Activated T-helper 1 cell treated with Interleukin-2 at 50 U/mL for 16 hours (primary cell): ENCODE measurements at places on chromosomes 2 and 18.

DNA sequence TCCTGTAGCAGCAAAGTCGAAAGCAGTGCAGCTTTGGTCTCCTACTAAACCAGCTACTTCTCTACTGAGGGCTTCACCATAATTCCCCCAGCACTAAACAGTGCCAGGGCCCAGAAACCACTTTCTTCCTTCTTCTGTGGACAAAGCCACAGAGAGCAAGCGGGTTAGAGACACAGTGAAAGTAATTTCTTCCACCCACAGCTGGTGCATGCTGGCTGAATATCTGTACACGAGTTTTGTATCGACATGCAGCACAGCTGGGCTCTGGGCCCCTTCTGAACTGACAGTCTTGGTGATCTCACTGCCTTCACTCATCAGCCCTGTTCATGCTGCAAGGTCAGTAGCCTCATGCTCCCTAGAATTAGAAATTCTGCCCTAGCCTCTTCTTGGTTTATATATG is 74.0 kb upstream of the SULT1C3 start:
- no peak for DNase-seq

DNA sequence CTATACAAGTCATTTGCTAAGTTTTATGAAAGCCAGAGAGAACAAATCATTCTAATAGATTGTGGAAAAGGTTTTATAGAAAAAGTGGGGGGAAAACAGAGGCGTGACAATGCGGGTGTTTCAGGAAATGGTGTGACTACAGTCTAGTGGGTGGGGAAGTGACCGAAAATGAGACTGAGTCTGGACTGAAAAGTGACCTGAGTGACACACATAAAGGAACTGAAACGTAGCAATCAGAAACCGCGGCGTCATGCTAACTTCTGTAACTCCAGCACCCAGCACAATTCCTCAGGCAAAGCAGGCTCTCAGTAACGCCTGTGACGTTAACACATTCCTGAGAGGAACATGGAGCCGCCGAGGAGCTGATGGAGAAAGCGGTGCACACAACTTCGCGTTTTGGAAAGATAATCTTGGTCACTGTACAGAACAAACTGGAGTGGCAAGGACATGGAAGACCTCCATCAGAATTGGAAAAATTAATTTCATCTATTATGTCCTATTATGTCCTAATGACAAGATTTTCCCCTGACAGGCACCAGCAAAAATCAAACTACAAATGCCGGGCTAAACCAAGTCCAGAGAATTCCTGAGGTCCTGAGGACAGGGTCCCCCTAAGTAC is 1.4 kb upstream of the CD226 start:
- no peak for DNase-seq

- DNase-seq: no peak
Measured at GRCh38 chr2:55418512-55419232, 984 bp downstream of the CCDC88A start.

GRCh38 chr2:120430501-120430830 is 84.5 kb downstream of the INHBB start:
- DNase-seq: no peak

- no peak for DNase-seq
Measured at GRCh38 chr2:195686564-195686963, 29.5 kb downstream of the SLC39A10 start.

DNA sequence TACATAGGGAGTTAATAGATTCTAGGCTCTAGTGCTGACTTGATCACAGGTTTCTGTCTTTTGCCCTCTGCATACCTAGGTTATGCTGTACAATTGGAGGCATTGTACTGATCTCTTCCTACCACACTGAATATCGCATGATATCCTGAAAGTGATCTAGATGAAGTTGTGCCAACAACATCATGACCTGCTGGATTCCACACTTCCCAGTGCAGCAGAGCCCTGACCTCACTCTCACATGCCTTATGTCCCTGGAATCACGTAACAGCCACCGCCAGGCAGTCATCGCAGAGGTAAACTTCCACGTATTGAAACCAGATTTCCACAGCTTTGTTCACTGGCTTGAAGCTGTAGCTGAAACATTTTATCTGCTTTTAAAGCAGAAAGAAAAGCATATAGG is 214.0 kb downstream of the ANKRD30B start:
- no peak for DNase-seq

DNA sequence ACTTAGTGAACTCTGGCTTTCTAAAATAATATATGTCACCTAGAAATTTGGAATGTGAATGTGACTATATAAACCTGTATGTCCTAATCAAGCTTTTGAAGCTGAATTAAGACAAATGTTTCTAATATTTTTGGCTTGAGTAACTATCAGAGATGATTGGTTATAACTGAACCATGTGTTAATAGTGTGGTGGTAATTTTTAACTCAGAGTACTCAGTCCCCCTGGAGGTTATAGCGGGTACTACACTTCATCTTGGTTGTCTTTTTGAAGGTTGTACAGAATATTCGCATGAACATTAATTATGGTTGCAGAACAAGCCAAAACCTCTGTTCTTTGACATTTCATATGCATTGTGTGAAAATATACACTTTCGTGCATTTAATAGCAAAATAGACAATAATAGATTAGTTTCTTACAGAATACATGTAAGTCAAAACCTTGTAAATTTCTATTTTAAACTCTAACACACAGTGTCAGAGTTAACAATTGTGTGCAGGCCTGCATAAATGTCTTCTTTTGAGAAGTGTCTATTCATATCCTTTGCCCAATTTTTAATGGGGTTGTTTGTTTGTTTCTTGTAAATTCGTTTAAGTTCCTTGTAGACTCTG is 86.0 kb downstream of the OSBPL6 start:
- no peak for DNase-seq

GRCh38 chr2:109020217-109020637 is 31.2 kb upstream of the EDAR start:
- DNase-seq: no peak

GRCh38 chr2:39778233-39778632 is 825 bp downstream of the THUMPD2 start:
- DNase-seq: no peak

DNA sequence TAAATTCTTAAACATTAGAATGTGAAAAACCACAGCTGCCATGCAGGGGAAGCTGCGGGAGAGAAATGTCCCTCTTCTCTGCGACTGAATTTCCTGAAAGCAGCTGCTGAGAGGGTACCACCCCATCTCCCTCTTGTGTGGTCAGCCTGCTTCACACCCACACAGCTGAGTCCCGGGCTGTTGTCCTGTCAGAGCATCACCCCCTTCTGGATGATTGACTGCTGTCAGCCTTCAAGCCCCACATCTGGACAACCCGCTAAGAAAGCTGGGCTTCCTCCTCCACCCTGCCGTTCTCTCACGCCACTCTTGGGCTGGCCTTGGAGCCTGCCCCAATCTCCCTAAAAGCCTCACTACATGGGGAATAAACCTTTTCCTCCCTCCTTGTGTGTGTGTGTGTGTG is 26.0 kb downstream of the SH3YL1 start:
- DNase-seq: no peak

GRCh38 chr2:212245880-212246279 is 292.7 kb downstream of the ERBB4 start:
- no peak for DNase-seq

DNA sequence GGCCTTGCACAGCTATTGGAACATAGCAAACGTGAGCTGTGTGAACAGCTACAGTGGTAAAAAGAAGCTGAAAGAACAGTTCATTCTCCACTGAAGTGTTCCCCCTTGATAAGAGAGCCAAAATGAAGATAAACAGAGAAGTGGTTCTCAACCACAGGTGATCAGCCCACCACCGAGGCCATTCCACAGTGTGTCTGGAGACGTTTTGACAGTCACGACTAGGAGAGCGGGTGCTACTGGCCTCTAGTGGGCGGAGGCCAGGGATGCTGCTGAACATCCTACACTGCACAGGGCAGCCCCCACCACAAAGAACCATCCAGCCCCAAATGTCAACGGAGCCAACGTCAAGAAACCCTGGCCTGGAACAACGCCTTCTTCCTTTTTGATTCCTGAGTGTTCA is 38.4 kb downstream of the ADCY3 start:
- DNase-seq: no peak

GRCh38 chr18:60809937-60810336 is 437.4 kb upstream of the MC4R start:
- DNase-seq: no peak

GRCh38 chr2:85151026-85151425 is 17.8 kb downstream of the TCF7L1 start:
- DNase-seq: no peak

GRCh38 chr2:135600915-135601314 is 69.6 kb downstream of the R3HDM1 start:
- no peak for DNase-seq

GRCh38 chr2:55164534-55165480 is 67.3 kb downstream of the CLHC1 start:
- DNase-seq: no peak

DNA sequence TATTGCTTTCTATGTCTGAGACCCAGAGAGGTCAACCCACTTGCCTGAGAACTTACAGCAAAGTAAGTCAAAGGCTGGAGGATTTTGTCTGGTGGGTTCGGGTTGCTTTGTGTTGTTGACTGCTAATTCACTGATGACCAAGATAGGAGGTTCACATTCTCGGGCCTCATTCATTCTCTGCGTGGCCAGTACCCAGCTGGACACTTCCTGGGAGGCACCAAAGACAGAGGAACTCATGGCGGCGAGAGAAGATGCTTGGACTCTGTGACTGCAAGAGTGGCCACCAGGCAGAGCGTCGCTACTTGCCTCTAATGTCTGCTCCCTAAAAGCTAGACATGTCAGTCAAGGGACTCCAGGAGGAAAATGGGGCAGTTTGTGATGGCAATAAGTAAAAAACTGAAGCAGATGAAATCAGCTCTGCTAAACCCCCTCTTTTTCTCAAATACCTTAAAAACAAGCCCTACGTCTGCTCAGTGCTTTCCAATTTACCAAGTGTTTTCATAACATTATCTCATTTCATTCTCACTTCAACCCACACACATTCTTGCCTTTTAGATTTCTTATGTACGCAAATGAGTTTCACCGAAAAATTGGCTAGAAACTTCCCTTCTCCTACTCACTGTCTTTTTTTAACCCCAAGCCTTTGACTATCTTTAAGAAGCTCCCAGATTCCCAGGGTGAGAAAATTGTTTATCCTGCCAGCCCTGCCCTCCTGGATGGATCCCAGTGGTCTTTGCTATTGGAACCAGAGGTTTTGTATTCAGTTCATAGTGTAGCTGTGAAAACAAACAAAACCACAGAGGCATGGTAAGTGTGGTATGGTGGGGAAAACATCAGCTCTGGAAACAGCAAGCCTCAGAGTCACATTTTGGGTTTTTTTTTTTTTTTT is 4.9 kb upstream of the LBH start:
- DNase-seq: no peak

- DNase-seq: no peak
Measured at GRCh38 chr18:47990981-47991380, 60.5 kb upstream of the SMAD2 start.

DNA sequence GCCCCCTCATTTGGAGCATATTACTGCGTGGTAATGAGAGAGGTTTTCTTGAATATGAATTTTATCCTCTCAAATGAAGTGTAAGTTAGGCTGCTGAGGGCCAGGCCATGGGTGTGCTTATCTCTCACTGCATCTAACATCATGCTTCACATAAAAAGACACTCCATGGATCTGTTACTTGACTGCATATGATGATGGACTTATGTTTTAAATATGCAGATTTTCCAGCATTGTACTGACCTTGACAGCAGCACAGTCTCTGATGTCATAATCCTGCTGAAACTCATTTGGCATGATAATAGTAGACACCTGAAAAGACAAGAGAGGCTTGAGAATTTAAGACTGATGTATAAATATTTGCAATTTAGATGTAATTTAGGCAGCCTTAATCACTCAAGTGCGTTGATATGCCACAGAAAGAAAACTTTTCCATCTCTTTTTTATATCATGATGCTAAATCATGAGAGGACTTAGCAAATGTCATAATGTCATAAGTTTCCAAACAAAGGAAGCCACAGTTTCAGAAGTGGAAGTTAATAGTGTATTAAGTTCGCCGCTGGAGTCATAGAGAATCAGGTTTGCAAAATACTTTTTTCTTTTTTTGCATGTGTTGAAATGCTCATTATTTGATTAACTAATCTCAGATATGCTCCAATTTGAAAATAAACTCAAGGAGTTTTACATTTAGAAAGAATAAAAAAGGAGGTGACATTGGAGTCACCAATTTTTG is 62.7 kb upstream of the CD302 start:
- DNase-seq: no peak

- DNase-seq: no peak
Measured at GRCh38 chr18:3529077-3529476, 79.1 kb downstream of the TGIF1 start.

DNA sequence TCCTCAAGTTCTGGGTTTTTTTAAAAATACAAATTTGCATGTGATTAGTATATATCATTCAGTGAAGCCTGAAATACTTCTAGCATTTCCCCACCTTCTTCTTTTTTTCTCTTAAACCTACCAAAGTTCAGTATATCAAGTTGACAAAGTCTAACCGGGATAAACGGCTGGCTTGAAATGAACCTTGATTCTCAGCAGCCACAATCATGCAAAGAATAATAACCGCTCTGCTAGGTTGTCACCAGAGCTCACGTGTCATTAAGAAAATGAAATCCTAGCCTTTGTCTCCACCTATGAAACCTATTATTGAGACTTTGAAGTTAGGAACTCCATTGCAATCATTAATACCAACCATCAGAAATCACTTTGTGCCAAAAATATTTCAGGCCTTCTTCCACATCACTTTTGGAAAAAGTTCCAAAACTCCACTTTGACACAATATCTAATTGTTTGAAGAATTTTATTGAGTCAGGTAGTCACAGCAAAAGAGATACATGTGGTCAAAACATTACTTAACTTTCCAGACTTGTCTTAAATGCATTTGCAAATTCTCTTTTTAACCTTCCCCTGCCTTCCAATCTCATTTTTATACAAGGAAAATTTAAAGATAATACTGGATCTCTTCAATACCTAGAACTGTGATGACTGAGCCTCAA is 285.6 kb upstream of the ACVR2A start:
- DNase-seq: no peak

GRCh38 chr2:33323957-33324356 is 152.5 kb upstream of the RASGRP3 start:
- DNase-seq: no peak

- no peak for DNase-seq
Measured at GRCh38 chr18:44935455-44935854, 254.8 kb downstream of the SETBP1 start.

- no peak for DNase-seq
Measured at GRCh38 chr2:234404957-234405356, 91.9 kb downstream of the ARL4C start.

DNA sequence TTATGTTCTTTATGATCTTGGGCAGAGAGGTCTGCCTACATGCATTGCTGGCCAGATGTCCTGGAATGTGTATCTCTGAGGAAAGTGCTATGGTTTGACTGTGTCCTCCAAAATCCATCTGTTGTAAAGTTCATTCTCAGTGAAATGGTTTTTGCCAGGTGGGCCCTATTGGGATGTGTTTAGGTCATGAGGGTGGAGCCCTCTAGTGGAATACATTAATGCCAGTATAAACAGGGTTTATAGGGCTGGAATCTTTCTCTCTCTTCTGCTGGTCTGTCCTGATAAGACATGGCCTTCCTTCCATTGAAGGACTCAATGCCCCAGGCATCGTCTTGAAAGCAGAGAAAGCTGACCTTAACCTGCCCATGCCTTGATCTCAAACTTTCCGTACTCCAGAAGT is 258.5 kb downstream of the RPIA start:
- DNase-seq: no peak

- no peak for DNase-seq
Measured at GRCh38 chr2:54638774-54639187, 84.7 kb upstream of the EML6 start.
